ENCODE measurements at places on chromosomes 6 and 20. TPM values are rescaled to one million over a fixed set of nuclear protein-coding genes. Genes with fewer than 3 reads are reported as not detected.

DNA sequence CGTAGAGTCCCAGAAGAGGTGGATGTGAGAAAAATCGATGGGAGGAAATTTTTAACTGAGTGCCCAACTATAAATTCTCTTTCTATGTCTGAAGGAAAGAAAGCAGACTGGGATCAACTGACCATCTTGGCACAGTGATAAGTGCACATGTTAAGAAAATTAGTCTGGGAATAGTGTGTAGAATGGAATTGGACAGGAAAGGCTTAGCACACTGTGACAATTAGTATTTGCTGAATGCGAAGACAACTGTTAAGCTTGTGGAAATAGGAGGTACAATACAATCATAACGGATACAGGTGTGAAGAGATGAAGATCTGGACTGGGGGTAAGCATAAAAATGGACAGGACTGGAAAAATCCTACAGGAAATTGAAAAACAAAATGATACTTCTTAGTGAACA lies 114.3 kb downstream of the FAM50B start:
- DNase-seq, result no peak

USP49 gene
- 6.0 TPM for total RNA-seq

SIRPG gene
- 0.99 TPM for total RNA-seq

CDH26 gene
- total RNA-seq, result 31.0 TPM

DNA sequence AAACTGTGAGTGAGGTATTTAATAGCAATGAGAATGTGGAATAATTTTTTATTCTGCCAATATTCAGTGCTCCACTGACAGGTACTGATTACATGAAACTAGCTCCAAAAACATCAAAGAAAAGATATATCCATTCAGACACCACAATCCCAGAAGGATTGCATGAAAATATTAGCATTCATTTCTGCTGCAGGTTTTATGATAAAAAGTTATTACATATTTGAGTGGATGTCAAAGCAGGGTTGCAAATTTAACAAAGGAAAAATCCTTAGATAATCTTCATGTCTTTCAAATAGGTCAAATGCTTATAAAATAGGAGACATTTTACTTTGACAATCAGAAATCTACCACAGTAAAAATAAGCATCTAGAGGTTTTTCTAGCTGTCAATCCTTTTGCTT lies 13.3 kb downstream of the MCHR2 start:
- DNase-seq, result no peak

All from ureter (tissue), 1 donor.